ENCODE measurements at places on chromosomes 4 and X. TPM values are rescaled to one million over a fixed set of nuclear protein-coding genes. Genes with fewer than 3 reads are reported as not detected.

DNA sequence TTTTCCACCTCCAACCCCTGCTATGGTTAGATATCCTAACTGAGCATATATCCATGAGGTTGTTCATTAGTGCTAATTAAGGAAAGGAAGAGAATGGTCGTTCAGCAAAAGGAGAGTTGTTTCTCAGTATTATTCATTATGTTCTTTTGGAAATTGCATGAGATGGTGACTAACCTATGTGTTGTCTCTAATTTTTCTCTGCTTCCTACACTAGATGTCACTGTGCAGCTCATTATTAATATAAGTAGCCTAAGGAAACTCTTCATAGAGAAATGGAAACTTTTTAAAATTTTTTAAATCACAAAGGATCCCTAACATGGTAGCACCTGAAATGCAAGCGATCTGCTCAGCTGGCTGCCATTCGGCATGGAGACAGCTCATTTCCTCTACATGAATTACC is 67.7 kb upstream of the FAM9A start:
- peak; percentile 17 for DNase-seq

GRCh38 chrX:138128027-138128671 is 562.2 kb downstream of the ZIC3 start:
- no peak for DNase-seq

DNA sequence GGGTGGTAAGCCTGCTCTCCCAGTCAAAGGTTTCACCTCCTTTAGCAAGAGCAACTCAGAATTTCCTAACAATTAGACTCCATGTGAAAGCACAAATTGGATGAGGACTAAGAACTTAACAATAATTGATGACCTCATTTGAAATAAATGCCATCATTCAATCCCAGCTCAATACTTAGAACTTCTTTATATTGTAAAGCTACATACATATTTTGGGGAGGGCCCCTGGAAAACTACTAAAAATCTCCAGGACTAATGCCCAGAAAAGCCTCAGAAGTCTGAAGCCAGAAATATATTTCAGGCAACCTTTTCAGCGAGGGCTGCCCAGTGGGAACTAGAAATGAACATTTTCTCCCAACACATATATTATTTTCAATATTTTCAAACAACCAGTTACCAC is 38.1 kb downstream of the AMOT start:
- no peak for DNase-seq

- no peak for DNase-seq
These were observed 168.4 kb downstream of the MAD2L1 start for GRCh38 chr4:119898211-119898610.

DNA sequence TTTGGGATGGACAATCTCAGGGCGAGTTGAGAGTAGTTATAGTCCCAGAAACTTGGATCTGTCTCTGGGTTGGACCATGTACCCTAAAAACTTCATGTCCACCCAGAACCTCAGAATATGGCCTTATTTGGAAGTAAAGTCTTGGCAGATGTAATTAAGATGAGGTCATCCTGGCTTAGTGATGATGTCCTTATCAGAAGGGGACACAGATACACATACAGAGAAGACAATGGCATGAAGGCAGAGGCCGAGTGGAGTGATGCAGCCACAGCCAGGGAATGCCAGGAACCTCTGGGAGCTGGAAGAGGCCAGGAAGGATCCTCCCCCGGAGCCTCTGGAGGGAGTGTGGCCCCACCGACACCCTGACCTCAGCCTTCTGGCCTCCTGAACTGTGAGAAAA is 61.2 kb upstream of the STX18 start:
- no peak for DNase-seq

GRCh38 chrX:95117556-95117955 is 1443.5 kb downstream of the FAM133A start:
- no peak for DNase-seq

DNA sequence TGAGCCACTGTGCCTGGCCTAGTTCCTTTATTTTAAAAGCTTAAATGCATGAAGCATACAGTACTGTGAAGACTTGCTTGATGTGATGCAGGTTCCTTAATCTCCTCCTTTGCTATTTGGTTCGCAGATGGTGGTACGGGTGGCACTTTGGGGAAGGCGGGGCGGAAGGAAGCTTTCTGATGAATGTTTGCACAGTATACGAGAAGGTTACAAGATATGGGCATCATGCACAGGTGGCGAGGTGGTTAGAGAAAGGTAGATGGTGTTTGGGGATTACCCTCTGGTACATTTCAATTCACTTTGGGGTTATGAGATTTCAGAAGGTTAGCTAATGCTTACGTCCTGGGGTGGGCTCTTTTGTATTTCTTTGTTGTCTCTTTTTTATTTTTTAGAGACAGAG is 17.2 kb downstream of the RHOH start:
- no peak for DNase-seq

- peak; percentile 30 for DNase-seq
These were observed 4.3 kb upstream of the TLR6 start for GRCh38 chr4:38860788-38861424.

- DNase-seq, result no peak
These were observed 13.7 kb downstream of the CLRN2 start for GRCh38 chr4:17528551-17529165.

DNA sequence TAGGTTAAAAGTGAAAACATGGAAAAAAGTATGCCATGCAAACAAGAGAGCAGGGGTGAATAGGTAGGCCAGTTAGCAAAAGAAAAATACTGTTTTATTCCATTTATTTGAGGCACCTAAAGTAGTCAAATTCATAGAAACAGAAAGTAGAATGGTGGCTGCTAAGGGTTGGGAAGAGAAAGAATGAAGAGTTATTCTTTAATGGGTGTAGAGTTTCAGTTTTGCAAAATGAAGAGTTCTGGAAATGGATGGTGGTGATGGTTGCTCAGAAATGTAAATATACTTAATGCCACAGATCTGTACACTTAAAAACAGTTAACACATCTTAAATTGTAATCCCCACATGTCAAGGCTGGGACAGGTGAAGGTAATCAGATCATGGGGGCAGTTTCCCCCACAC is 29.7 kb downstream of the PARM1 start:
- no peak for DNase-seq

GRCh38 chr4:98958065-98958464 is 29.1 kb upstream of the EIF4E start:
- DNase-seq, result no peak

- no peak for DNase-seq
These were observed 4.6 kb downstream of the GAB1 start for GRCh38 chr4:143341186-143341755.

- no peak for DNase-seq
These were observed 65.1 kb downstream of the CASK start for GRCh38 chrX:41858161-41858775.

- DNase-seq, result no peak
These were observed 289.4 kb downstream of the INPP4B start for GRCh38 chr4:142556570-142557238.

DNA sequence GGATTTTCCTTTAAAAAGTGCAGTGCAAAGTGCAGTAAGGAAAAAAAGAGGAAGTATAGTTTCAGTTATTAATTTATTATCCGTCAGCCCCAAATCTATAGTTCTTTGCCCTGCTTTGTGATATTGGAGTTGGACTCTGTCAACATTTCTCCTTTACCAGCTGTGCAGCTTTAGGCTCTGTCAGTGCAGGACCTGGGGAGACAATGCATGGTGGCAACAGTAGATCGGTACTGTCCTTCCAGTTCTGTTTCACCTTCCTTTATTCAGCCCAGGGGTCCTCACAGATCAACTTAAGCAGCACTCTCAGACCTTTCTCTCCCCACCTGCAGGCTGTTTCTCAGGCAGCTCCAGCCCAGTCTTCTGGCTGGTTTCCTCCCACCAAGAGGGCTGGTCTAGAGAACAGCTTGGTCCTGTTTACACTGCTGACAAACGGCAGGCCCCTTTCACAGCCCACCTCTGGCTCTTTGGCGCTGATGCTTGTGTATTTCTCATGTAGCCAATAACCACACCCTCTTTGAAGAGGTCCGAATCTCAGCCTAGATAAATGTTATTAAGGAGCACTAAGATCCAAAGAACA is 71.6 kb downstream of the MCUB start:
- no peak for DNase-seq

DNA sequence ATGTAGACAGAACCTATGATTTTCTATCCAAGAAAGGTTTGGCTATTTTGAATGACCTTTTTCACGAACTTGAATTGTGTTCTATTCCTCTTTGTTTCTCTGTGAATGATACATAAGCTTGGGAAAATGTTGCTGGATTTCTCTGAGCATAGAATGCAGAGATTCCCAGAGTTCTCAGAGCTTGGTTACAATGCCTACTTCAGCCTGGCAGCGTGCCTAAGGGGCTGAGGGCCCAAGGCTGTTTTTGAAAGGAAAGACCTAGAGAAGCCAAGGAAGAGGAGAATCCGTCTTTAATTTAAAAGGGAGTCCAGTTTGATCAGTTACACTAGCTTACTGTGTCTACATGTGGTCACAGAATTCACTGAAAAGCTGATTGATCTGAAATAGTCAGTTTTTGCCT is 55.3 kb upstream of the CXorf51B start:
- no peak for DNase-seq

- DNase-seq, result peak; percentile 34
These were observed 17.5 kb downstream of the PALLD start for GRCh38 chr4:168514249-168514852.

DNA sequence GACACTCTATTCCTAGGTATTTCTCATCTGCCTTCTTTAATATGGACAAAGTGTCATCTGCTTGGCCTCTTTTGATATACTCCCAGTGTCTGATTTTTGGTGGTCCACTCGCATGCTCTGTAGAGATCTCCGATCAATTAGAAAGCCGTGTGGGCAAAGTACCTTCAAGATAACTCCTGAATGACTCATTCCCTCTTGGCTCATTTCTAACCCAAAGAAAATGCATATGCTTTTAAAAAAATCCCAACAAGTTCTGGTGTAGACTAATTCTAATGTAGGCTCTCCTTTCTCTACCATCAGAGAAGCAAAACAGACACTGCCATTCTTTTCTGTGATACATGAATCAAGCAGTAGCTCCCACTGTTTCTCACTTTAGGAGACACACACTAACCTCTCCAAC is 714.9 kb upstream of the ADGRL3 start:
- peak; percentile 65 for DNase-seq

GRCh38 chr4:57554556-57555092 is 444.4 kb upstream of the IGFBP7 start:
- no peak for DNase-seq

GRCh38 chr4:44671636-44672035 is 6.6 kb upstream of the GUF1 start:
- DNase-seq, result no peak

DNA sequence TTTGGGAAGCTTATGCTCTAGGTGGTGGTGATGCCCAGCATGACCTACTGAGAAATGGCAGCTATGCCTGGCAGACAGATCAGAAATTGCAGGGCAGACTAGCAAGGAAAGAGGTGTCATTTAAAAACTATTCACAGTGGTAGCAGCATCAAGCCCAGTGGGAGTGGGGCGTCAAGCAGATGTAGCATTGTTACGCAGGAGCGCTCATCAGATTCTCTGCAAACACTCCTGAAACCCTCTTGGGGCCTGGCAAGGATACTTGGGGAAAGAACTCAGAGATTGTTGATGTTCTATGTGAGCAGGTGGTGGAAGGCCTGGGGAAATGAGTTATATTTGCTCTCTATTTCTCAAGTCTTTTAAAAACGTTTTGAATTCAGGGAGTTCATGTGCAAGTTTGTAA is 437.6 kb downstream of the RAPGEF2 start:
- no peak for DNase-seq

DNA sequence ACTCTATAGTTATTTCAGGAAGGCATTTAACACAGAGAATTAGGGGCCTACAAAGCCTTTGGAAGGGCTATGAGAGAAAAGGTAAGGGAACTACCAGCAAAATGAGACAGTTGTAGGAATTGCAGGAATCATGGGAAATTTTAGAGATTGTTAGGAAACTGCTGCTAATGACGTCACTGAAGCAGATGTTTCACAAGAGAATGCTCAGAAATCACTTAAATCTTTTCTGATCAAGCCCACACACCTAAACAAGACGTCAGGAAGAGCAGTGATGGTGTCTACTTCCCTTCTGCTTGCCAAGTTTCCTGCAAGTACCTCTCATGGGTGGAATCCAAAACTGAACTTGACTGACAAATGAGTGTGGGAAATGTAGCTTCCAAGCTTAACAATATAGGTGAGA is 5.1 kb downstream of the OR13H1 start:
- DNase-seq, result no peak

The IL2RG gene
- total RNA-seq, result 1.4 TPM

The DCUN1D4 gene
- 33.6 TPM for total RNA-seq

The ADAM29 gene
- not detected for total RNA-seq

The TKTL2 gene
- not detected for total RNA-seq

The MSANTD1 gene
- 0.55 TPM for total RNA-seq

The GLOD5 gene
- not detected for total RNA-seq

The HSFX1 gene
- total RNA-seq, result 0.19 TPM

The NLGN3 gene
- total RNA-seq, result 0.22 TPM

The ARMCX1 gene
- total RNA-seq, result 11.2 TPM

The PPEF2 gene
- not detected for total RNA-seq

All from A172 (cell line).